ENCODE measurements at places on chromosomes 6 and 20.

GRCh38 chr6:105137388-105137787, 42.4 kb downstream of the POPDC3 start:
- no peak for DNase-seq

DNA sequence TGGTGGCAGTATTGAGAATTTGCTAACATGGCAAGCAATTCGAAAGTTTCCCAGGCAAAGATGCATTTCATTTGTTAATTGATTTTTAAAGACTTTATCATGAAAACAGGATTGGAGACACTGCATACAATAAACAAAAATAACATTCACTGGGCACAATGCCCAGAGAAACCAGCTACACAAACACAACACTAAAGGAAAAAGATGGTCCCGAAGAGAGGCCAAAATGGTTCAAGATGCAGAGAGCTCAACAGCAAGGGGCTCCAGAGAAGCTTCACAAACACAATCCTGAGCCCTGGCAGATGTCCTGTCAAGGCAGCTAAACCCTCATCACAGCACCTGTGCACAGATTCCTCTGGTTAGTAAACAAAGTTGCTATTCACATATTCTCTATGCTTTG, 79.3 kb downstream of the INSM1 start:
- no peak for DNase-seq

- no peak for DNase-seq
These were observed 265.0 kb downstream of the UTRN start for GRCh38 chr6:144549837-144550747.

DNA sequence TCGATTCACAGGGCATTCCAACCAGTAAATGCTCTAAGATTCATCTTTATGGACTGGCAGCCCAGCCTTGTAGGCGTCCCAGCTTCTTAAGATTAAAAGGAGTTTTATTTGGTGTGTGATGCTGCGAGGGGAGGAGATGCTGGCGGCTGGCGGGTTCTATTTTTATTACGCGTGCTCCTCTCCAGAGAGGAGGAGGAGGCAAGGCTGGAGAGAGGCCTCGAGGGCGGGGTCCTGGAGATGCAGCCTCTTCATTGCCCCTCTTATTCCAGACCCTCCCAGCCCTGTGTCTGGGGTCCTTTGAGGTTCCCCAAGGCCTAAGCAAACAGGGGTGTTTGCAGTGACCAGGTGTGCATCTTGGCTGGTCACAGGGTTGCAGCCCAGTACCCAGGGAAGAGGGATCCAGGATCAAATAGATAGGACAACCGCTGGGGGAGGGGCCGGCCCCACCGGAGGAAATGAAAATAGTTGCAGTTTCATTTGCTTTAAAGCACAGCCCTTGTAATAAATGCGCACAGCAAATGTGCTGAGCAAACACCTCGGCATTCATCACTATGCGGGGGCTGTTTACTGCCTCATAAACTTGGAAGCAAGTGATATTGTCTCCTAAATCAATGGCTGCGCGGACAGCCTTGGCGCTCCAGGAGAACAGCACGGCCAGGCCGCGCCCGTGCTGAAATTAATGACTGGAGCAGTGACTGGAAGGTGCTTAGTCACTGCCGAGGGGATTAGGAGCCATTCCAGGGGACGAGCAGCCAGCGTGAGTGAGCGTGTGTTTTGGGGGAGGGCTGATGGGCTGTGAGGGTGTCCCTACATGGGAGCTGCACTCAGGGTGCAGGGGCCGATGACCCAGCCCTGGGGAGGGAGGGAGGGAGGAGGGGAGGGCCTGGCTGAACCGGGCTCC, 83.0 kb downstream of the TMEM242 start:
- DNase-seq = no peak

DNA sequence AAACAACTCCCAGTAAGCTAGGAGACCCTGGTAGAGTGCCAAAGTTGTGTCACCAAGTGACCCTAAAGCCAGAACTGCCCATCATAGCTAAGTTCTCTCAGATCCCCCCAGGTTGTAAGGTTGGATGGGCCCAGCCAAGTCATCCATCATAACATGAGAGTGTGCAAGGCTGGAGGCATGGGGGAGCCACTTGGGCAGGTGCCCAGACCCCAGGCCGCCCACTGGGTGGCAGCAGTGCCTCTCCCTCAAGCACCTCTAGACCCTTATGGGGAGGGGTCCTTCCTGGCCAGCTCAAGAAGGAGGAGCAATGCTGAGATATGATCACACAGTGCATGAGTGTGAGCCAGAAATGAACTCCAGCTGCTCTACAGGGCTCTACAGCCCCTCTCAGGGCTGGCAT, 154.5 kb downstream of the MYLK4 start:
- no peak for DNase-seq

DNA sequence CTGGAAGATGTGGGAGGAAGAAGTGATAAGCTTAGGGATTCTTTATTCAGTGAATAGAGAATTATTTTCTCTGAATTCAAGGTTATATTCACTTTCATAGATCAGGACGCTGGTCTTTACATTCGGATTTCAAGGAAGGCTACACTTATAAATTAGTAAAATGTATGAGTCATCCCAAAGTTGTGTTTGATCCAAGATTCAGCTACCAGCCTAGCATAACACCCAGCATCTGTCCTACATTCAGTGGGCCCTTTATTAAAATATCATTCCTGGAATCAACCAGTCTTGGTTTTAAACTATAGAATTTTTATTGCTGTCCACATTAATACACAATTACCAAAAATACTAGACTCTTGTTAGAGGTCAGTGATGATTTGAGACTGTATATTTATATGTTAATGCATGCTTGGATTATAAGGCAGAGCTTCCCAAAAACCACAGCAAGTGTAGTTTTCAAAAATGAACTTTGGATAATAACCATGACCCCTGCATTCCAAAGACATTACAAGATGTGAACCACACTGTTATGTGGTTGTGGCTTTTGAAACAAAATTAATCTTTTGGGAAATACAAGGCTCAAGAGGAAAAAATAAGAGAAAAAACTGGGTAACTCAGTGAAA, 210.7 kb upstream of the CNR1 start:
- DNase-seq = no peak

DNA sequence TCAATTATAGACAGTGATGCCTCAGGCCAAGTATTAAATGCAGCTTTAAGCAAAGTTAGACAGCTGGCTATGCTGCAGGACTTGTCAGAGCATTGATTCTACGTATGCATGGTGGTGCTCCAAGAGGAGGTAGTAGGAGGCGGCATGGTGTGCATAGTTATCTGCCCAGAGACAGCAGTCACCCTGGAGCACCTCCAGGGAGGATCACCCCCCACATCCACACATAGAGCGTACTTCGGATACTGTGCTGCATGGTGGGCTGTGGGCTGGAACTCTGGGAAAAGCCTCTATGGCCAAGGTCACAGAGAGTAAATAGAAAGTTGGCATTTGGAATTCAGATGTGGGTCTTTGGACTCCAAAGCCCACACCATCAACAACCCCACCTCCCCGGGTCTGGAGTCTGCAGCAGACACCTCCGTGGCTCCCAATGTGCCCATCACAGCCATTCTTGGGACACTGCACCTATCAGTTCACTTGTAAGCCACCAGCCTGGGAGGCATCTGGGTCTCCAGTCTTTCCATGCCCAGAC, 64.5 kb upstream of the STX16 start:
- no peak for DNase-seq

DNA sequence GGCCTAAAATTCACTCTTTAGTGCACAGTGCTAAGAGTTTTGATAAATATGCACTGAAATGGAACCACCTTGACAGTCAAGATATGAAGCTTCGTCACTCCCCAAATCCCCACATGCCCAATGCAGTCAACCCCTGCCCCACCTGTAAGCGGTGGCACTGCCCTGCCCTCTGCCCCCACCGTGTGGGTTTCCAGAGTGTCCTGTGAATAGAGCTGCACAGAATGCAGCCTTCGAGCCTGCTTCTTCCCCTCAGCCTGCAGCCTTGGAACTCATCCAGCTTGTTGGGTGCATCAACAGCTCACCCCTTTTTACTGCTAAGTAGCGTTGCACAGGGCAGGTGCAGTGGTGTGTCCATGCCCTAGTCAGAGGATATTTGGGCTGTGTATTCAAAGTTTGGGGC, 216.3 kb downstream of the SYNDIG1 start:
- DNase-seq = no peak

DNA sequence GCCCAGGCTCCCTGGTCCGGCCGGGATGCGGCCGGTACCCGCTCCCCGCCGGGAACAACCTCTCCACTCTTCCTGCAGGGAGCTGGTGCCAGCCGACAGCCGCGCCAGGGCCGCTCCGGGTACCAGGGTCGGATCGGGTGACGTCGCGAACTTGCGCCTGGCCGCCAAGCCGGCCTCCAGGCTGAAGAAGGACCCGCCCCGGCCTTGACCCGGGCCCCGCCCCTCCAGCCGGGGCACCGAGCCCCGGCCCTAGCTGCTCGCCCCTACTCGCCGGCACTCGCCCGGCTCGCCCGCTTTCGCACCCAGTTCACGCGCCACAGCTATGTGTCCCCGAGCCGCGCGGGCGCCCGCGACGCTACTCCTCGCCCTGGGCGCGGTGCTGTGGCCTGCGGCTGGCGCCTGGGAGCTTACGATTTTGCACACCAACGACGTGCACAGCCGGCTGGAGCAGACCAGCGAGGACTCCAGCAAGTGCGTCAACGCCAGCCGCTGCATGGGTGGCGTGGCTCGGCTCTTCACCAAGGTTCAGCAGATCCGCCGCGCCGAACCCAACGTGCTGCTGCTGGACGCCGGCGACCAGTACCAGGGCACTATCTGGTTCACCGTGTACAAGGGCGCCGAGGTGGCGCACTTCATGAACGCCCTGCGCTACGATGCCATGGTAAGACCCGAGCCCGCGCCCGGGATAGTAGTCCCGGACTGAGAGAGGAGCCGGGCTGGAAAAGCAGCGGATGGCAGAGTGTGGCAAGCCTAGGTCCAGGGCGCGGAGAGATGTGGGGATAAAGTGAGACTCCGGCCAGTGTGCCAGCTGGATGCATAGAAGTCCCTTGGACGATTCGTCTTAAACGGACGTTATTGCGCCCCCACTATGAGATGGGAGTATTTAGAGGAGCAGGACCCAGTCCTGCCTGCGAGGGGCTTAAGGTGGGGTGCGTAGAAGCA, at the start of gene NT5E:
Gene NT5E (plus strand): TSS at position 266 of the 942 bp plus-strand sequence. CDS start 57 bp downstream, at position 323.
- DNase-seq = peak; percentile 18

- no peak for DNase-seq
These were observed 187.7 kb downstream of the NFATC2 start for GRCh38 chr20:51354769-51355319.

DNA sequence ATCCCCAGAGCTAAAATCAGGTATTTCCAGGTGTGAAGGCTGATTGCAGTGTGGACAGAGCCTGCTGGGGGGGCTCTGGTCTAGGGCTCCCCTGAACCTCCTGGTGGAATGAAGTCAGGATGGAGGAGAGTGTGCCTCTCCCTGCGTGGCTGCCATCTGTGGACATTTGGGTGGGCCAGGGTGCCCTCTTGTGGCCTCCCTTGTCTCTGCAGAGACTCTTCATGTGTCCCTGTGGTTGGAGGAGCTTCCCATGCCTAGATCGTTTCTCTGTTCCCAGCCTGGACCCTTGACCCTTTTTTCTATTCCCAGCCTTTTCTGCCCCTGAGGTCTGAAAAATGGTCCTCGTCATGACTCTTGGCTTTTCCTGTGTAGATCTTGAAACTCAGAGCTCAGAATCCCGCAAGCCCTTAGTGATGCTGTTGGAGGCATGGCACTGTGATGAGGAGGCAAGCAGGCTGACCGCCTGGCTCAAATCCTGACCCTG, 9.9 kb upstream of the PSMF1 start:
- no peak for DNase-seq

GRCh38 chr6:29916741-29917140, 25.6 kb upstream of the HLA-A start:
- no peak for DNase-seq

- DNase-seq = no peak
These were observed 31.8 kb downstream of the TFAP2B start for GRCh38 chr6:50850223-50851048.

DNA sequence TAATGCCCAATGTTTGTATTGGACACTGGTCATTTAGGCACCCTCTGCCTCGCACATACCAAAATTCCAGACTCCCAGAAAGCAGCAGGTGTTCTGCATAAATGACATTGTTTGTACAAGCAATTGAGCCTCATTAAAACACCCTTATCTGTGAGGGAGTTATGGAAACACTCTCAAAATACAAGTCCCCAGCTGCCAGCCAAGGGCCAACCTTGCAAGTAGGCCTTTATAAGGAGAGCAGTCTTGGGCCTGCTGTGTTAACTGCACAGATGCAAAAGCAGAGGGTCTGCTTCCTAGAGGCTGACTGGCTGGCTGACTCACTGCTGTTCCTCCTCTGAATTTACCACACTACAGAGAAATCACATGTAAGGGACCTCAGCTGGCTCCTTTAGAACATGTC, 150.4 kb upstream of the HMGN3 start:
- no peak for DNase-seq

- no peak for DNase-seq
These were observed 237.5 kb downstream of the CD83 start for GRCh38 chr6:14354919-14355572.

- DNase-seq = no peak
These were observed 29.7 kb upstream of the GATA5 start for GRCh38 chr20:62505337-62506045.

- no peak for DNase-seq
These were observed 634 bp upstream of the BTBD9 start for GRCh38 chr6:38640216-38640909.

GRCh38 chr20:49646126-49646525, 67.6 kb downstream of the B4GALT5 start:
- DNase-seq = no peak

GRCh38 chr6:97231911-97232310, 51.1 kb downstream of the MMS22L start:
- DNase-seq = no peak

DNA sequence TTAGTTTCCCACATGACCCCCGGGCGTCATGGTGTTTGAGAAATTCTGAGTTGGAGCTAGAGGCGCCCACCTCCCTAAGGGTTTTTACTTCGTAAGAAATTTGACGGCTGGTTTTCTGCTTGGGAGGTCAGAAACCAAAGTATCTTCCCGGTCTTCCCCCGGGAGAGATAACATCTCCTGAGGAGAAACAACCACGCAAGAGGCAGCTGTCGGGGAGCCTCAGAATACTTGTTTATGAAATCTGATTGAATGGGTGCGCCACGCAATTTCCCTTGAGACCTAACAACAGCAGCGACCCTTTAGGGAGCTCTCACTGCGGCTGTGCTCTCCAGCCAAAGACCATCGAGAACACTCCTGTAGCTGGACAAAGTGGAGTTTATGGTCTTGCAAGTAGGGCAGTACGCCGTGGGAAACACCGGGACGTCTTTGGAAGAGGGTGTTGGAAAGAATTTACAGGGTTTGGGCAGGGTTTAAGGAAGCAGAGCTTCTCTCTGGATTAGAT, 608 bp upstream of the EIF2S2 start:
- no peak for DNase-seq

GRCh38 chr20:60482221-60483008, 524.2 kb downstream of the CDH26 start:
- no peak for DNase-seq

All from anterior cingulate cortex (tissue), 58 donors.